GM19239 (cell line): ENCODE measurements at places on chromosomes 16 and 17.

DNA sequence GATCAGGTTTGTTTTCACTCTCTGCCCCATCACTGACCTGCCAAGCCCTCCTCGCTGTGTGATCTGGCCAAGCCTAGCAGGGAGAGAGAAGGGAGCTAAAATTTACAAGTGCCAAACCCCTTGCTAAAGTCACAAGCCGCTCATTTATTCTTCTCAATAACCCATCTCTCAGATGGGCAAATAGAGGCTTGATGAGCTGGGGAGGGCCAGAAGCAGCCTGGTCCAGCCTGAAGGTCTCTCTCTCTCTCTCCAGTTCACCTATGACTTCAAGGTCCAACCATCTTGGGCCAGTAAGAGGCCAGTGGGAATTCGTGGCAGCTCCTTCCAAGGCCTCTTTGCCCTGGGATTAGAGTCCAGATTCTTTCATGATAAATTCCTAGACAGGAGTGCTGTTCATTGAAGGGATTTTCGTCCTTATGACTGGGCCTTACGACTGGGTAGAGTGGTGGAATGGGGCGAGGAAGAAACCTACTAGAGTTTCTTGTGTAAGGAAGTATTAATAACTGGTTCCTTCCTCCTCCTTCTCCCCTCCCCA, 3.4 kb downstream of the CA7 start:
- DNase-seq, result no peak

- no peak for DNase-seq
Measured at GRCh38 chr16:10314811-10315210, 71.0 kb upstream of the ATF7IP2 start.

DNA sequence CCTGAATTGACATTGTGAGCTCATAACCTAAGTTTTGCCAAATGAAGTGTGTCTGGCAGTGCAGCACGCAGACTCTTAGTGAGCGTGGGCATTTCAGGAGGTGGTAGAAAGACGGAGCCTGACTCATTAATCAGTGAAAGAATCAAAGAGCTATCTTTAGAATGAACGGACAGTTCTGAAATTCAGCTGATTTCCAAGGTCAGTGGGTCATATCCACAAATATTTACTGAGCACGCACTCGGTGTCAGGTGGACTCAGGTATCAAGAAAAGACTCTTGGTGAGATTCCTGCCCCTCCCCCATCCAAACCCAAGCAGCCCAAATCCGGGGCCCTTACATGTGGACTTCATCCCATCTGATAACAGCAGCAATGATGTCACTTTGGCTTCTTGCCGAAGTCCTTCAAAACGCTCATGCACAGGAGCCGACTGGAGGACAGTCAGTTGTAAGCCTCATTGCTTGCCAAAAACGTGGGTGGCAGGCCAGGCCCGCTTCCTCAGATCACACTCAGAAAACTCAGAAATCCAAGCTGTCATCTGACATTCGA, 185.8 kb downstream of the HS3ST3A1 start:
- no peak for DNase-seq

- no peak for DNase-seq
Measured at GRCh38 chr17:50149091-50149416, 1.4 kb downstream of the PPP1R9B start.

DNA sequence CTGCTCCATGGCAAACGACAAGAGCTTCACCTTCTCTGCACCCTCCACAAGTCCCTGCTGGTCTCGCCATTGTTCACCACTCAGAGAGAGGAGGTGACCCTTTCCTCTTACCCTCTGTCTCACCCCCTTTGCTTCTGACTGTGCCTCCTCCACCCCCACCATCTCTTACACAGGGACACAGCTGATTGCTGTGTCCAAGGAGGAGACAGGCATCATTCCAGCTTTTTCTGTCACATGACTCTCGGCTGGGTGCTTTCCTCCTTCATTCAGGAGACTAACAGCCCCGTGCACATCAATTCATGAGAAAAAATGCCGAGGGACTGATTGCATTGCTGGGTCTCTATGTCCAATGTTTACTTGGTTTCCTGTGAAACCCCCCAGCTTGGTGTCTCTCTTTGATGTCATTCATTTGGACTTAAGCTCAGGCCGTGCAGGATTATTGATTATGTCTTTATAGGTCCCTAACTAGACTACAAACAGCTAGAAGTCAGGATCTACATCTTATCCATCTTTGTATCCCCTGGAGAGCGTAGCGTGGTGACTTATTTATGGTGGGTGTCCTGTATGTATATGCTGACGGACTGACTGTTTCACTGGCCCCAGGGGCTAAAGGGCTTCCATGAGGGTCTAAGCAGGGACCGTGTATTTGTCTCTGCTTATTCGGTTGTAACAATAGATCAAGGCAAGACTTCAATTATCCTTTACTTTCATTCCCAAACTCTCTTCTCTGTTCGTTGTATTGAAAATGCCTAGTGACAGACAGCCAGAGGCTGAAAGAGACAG, 82.2 kb upstream of the CDH13 start:
- DNase-seq, result no peak

GRCh38 chr17:21376081-21376758, at the start of gene KCNJ12:
KCNJ12 (plus strand) TSS chr17:21376357; CDS start chr17:21415343, 38,986 bp downstream.
- DNase-seq, result no peak

DNA sequence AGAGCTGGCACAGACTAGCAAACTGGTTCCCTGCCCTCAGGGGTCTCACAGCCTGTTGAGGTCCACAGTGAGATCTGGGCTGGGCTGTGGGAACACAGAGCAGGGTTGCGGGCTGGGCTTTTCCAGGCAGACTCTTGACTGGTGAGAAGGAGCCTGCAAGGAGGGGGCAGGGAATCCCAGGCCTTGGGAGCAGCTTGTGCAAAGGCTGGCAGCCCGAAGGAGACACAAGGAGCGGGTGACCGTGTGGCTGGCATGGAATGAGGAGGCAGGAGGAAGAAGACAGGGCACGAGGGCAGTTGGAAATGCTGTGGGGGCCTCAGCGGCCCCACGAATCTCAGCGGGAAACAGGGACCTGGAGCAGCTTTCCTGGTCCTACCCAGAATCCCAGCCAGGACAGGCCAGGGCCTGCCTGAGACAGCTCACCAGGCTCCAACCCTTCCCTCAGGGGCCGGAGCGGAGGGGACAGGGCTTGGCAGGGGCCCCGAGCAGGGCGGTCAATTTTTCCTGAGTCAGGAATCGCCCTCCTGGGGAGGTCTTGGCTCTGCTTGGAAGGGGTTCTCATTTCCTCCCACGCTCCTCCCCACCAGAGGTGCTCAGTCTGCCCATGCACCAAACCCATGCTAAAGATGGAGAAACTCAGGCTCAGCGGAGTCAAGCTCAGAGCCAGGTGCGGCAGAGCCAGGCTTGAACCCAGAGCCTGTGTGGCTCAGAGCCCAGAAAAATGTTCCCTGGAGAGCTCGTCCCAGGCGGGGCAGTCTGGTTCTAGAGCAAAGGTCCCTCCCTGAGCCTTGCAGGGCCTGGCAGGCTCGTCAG, 9.2 kb upstream of the SNN start:
- no peak for DNase-seq

- DNase-seq, result no peak
Measured at GRCh38 chr17:60744355-60744966, 66.8 kb downstream of the BCAS3 start.

- no peak for DNase-seq
Measured at GRCh38 chr16:62130101-62130500, 93.9 kb upstream of the CDH8 start.

DNA sequence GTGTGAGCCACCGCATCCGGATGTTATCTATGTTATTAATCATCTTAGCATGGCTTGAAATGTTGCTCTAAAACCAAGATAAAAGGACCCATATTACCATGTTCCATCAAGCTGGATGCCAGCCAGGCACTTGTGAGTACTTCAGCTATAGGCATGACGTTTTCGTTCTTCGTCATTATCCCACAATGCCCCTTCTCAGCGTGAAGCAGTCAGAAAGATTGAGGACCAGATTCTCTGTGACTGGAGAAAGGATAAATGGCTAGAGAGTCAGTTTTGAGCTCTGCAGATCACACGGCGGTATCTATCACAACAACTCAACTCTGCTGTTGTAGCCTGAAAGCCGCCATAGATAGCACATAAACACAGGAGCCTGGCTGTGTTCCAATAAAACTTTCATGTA, 29.8 kb upstream of the LCMT1 start:
- DNase-seq, result no peak

- DNase-seq, result no peak
Measured at GRCh38 chr16:11109566-11109965, 146.4 kb downstream of the SOCS1 start.

DNA sequence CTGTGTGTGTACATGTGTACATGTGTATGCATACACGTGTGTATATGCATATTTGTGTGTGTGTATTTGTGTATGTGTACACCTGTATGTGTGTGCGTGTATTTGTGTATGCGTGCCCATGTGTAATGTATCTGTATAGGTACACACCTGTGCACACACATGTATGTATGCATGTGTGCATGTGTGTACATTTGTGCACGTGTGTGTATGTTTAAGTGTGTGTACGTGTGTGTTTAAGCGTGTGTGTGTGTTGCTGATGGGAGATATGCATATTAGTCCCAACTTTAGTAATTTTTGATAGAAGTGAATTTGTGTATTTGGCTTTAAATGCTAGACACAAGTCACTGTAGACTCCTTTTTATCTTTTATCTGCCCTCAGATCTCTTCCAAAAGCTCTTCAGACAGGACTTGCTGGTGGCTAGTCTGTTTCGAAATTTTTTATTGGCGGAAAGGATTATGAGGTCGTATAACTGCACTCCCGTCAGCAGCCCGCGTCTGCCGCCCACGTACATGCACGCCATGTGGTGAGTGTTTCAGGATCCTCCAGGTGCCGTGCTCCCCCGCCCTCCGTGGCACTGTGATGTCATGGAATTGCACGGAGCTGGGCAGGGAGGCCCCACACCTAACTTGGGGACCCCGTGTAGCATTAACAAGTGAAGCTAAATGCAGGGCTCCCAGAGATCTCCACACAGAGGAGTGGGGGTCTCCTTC, 168.8 kb upstream of the CHMP6 start:
- no peak for DNase-seq

- no peak for DNase-seq
Measured at GRCh38 chr16:77043076-77043475, 147.9 kb upstream of the MON1B start.

DNA sequence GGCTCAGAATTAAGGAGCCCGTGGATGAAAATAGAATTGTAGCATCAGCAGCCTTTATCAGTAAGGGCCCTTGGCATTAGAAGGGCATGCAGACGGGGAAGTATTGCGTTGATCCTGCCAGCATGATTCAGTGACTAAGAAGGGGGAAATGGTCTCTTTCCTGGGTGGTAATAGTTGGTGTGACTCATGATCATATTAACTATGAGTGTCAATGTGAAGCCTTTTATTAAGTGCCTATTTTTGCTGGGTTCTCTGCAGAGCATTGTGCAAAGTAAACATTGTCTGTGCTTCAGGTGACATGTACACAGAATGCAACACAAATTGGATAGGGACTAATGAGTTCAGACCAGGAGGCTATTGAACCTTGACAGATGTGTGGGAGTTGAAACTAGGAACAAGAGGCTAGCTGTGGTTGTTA, 24.5 kb downstream of the RCVRN start:
- DNase-seq, result no peak

- DNase-seq, result no peak
Measured at GRCh38 chr17:43338886-43339516, 59.8 kb upstream of the ARL4D start.

DNA sequence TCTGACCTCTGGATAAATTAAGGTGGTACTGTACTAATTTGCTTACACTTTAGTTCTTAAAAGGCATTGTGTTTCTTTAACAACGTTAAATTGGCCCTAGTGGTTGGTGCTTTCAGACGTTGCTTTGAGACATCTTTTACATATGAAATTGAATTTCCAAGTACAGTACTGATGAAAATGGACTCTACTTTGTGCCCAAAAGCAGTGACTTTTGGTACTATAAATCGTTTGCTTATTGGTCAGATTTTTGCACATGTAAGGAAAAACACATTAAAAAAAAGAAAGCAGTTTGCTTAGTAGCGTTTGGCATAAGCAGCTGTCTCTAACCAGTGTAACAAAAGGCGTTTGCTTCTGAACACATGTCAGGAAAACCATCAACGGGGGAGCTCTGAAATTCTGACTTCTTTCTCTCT, 139.6 kb downstream of the CDK5R1 start:
- no peak for DNase-seq

DNA sequence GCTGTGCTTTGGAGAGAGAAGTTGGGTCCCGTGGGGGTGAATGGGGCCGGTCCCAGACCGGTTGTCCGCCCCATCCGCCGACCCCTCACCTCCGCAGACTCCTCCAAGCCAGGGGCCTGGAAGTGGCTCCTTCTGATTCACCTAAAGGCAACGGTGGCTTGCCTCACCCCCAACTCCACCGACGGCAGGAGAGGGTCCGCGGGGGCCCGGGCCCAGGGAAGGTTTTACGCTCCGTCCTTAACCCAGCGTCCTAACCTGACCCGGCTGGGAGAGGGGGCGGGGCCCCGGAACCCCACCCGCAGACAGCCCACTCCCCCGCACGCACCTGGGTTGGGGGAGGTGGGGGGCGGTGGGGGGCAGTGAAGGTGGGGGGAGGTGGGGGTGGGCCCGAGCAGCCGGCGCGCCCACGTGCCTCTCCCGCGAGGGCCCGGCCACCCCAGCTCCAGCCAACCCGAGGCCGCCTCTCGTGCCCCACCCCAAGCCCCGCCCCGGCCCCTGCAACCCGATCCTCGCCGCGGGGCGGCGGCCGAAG, 12.7 kb upstream of the CD300A start:
- DNase-seq, result peak; percentile 98

DNA sequence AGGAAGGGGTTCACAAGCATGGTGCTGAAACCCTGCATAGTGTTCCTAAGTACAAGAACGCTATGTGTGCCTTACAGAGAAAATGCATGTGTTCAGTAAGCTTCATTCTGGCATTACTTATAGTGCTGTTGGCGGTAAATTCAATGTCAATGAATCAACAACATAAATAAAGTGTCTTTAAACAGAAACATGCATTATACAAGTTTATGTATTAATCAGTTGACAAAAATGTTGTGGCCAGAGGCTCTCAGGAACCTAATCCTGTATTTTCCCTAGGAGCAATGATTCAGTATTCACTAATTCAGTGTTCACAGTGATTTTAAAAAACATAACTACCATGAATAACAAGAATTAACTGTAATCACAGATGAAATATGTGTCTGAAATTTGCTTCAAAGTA, 47.1 kb upstream of the MYOCD start:
- DNase-seq, result no peak

- DNase-seq, result no peak
Measured at GRCh38 chr17:7811251-7811650, 22.8 kb upstream of the KDM6B start.

- DNase-seq, result no peak
Measured at GRCh38 chr16:85989863-85990643, 91.1 kb downstream of the IRF8 start.

DNA sequence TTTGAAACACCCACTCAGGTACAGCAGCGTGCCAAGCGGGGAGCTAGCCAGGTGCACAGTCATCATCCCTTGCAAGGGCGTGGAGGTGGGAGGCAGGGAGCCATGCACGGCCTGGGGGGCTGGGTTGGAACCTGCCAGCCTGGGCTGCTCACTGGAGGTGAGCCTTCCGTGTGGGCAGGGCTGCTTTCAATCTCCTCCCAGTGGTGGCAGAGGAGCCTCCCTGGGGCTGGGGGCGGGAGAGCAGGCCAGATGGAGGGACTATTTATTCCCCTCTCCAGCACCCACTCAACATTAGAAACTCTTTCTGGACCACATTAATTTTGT, 90.3 kb downstream of the KATNIP start:
- no peak for DNase-seq

GRCh38 chr17:20156196-20157000, 147.2 kb downstream of the SPECC1 start:
- peak; percentile 25 for DNase-seq
